ENCODE measurements at places on chromosomes 5 and 9. TPM values are rescaled to one million over a fixed set of nuclear protein-coding genes. Genes with fewer than 3 reads are reported as not detected.

The FIBCD1 gene
- total RNA-seq, result 1.8 TPM

GRCh38 chr5:135724617-135725016 lies 109.8 kb upstream of the SLC25A48 start:
- no peaks in the 10 kb centered on the region for H3K36me3 ChIP-seq
- no peak overlapping the region for H3K4me3 ChIP-seq
- peaks cover 40% of the 10 kb centered on the region for H3K4me1 ChIP-seq
- peak overlapping the region; percentile 6 for H3K27ac ChIP-seq
- DNase-seq, result no peak
- H3K27me3 ChIP-seq, result no peaks in the 10 kb centered on the region

The BNC2 gene
- 45.1 TPM for total RNA-seq

The PCDHA12 gene
- total RNA-seq, result 22.8 TPM

DNA sequence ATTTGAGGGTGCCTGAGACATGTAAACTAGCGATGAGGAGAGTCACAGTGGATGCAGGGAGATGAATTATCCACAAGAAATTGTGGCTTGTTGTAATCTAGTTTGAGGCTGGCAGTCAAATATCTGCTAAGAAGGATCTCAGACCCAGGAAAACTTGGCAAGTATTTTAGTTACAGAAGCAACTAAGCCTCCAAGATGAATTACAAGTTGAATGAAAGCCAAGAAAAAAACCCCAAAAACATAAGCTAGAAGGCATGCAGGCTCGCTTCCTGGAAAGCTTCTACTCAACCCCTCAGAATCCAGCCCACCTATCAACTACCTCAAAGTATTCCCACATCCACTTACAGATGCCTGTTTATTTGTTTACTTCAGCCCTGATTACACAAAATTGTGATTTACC lies 696.9 kb downstream of the MAT2B start:
- no peaks in the 10 kb centered on the region for H3K36me3 ChIP-seq
- H3K27me3 ChIP-seq, result no peaks in the 10 kb centered on the region

The CYLC2 gene
- not detected for total RNA-seq

DNA sequence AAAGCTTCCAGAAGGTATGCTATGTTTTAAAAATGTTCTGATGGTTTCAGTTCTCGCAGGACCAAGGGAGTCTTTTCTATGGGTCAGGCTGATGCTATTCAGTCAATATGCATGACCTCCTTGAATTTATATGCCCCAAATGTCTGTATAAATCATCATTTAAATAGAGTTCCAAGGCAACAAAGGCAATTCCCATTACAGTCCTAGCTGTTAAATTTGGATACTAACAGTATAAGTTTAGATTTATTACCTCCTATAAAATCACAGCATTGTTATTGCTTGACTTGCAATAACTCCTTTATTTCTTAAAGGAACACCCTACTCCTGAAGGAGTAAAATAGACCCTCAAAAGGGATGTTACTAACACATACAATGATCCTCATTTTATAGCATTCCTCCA lies 387.7 kb upstream of the CHD1 start:
- no peak overlapping the region for H3K4me3 ChIP-seq
- H3K27me3 ChIP-seq, result peaks cover 6% of the 10 kb centered on the region
- no peaks in the 10 kb centered on the region for H3K36me3 ChIP-seq
- H3K4me1 ChIP-seq, result peaks cover 2% of the 10 kb centered on the region
- DNase-seq, result no peak
- H3K27ac ChIP-seq, result no peak overlapping the region

GRCh38 chr9:80707120-80707519 lies 982.2 kb downstream of the TLE1 start:
- no peak overlapping the region for H3K27ac ChIP-seq
- peaks cover 6% of the 10 kb centered on the region for H3K36me3 ChIP-seq
- no peak for DNase-seq
- no peaks in the 10 kb centered on the region for H3K27me3 ChIP-seq
- no peak overlapping the region for H3K4me3 ChIP-seq
- H3K4me1 ChIP-seq, result no peaks in the 10 kb centered on the region

DNA sequence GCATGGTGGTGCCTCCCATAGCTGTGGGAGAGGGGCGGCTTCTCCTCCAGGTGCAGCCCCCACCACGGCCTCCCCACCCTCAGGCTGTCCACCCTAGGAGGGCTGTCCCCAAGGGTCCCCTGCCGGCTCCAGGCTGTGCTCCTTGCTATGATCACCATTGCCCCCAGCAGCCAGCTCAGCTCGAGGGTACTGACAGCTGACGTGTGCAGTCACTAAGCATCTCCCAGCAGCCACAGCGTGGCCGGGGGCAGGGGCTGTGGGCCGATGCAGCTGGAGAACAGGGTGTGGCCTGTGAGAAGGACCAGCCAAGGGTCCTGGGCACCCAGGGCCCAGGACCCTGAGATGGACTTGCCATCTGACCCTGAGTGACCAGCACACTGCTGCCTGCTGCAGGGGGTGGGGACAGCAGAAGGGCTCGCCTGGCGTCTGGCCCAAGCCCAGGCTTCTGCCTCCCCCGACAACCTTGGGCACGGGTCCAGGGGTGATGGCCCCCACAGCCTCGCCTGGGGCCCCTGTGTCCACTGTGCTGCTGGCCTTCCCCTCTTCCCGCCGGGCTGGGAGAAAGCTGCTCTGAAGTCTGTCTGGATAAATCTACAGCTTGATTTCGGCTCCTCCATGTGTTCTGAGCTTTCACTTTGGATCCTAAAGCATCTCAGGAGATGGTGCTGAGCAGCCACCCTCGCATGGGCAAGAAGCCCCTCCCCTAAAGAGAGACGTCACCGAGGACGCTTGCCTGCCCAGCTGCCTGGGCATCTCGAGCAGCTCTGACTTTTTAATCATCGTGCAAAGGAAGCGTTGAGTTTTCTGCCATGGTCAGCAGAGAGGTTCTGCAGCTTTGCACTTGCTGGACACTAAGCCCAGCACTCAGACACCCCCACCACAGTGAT lies 5.5 kb downstream of the KCNT1 start:
- no peak overlapping the region for H3K27ac ChIP-seq
- no peak for DNase-seq
- peaks cover 68% of the 10 kb centered on the region for H3K27me3 ChIP-seq
- H3K4me3 ChIP-seq, result no peak overlapping the region
- H3K4me1 ChIP-seq, result peaks cover 1% of the 10 kb centered on the region

DNA sequence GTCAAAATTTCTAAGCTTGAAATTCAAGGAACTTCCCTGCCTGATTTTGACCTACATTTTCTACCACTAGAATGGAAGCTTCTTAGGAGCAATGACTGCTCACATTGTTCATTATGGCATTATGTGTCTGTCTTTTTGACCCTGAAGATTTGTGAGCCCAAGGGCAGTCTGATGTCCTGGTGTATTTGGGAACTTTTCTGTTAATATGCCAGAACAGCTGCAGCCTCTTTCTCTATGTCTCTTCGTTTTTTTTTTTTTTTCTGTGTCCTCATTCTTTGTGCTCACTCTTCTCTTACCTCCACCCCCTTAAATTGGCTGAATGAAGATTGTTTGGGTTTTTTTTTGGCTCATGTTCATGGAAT lies 34.8 kb upstream of the TMC1 start:
- no peak for DNase-seq
- no peak overlapping the region for H3K4me3 ChIP-seq
- no peaks in the 10 kb centered on the region for H3K27me3 ChIP-seq
- H3K27ac ChIP-seq, result no peak overlapping the region
- no peaks in the 10 kb centered on the region for H3K36me3 ChIP-seq

The VAV2 gene
- 62.1 TPM for total RNA-seq

- no peak for DNase-seq
- no peak overlapping the region for H3K27ac ChIP-seq
- peaks cover 5% of the 10 kb centered on the region for H3K27me3 ChIP-seq
- no peaks in the 10 kb centered on the region for H3K4me1 ChIP-seq
- no peak overlapping the region for H3K4me3 ChIP-seq
These were observed 248.3 kb downstream of the GADD45G start for GRCh38 chr9:89853161-89853560.

- H3K27ac ChIP-seq, result no peak overlapping the region
- no peaks in the 10 kb centered on the region for H3K27me3 ChIP-seq
- DNase-seq, result no peak
- H3K36me3 ChIP-seq, result peaks cover 6% of the 10 kb centered on the region
These were observed 87.2 kb upstream of the DMRT1 start for GRCh38 chr9:754150-754931.

DNA sequence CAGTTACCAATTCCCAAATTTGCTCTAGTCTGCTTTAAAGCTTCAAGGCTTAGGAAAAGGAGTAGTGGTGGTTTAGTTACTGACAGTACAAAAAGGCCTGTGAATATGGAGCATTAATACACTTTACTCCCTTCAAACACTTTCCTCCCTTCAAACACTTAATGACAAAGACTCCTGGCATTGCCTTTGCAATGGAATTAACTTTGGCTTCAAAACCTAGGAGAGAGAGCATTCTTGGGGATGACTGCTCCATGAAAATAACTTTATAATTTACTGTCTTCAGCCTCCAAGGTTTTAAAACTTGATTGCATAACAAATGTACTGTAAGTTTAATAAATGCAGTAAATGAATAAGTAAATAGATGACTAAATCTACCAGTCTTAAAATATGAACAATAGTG lies 185.6 kb downstream of the TRPM3 start:
- no peaks in the 10 kb centered on the region for H3K4me1 ChIP-seq
- no peaks in the 10 kb centered on the region for H3K36me3 ChIP-seq
- H3K27me3 ChIP-seq, result peaks cover under 1% of the 10 kb centered on the region
- no peak for DNase-seq
- H3K4me3 ChIP-seq, result no peak overlapping the region

The CNOT6 gene
- total RNA-seq, result 54.4 TPM

GRCh38 chr9:116465576-116466270 lies 221.4 kb upstream of the TRIM32 start:
- H3K4me1 ChIP-seq, result peaks cover 29% of the 10 kb centered on the region
- H3K27ac ChIP-seq, result no peak overlapping the region
- no peak for DNase-seq

DNA sequence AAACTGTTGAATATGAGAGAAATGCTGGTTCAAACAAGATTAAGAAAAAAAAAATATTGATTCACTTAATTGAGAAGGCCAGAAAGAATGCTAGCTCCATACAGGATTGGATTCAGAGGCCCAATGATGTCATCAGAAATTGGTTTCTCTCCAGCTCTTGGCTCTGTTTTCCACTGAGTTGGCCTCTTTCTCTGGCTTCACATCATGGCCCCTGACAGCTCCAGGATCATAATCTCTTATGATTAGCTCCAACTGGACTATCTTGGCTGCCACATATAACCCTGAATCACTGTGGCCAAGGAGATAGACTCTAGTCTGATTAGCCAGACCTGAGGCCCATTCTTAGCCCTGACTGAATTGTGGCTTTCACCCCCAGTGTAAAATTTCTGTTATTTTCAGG lies 244.7 kb upstream of the GRAMD2B start:
- no peak overlapping the region for H3K27ac ChIP-seq
- DNase-seq, result no peak
- peaks cover 4% of the 10 kb centered on the region for H3K36me3 ChIP-seq
- no peaks in the 10 kb centered on the region for H3K4me1 ChIP-seq

GRCh38 chr5:160702311-160702803 lies 149.7 kb downstream of the ATP10B start:
- DNase-seq, result no peak
- H3K36me3 ChIP-seq, result no peaks in the 10 kb centered on the region
- H3K4me3 ChIP-seq, result no peak overlapping the region
- H3K27me3 ChIP-seq, result no peaks in the 10 kb centered on the region
- no peak overlapping the region for H3K27ac ChIP-seq

- DNase-seq, result no peak
- no peaks in the 10 kb centered on the region for H3K36me3 ChIP-seq
- H3K4me3 ChIP-seq, result no peak overlapping the region
- H3K27ac ChIP-seq, result no peak overlapping the region
- peaks cover 9% of the 10 kb centered on the region for H3K4me1 ChIP-seq
These were observed 6.7 kb upstream of the PDE6A start for GRCh38 chr5:149951138-149951749.

DNA sequence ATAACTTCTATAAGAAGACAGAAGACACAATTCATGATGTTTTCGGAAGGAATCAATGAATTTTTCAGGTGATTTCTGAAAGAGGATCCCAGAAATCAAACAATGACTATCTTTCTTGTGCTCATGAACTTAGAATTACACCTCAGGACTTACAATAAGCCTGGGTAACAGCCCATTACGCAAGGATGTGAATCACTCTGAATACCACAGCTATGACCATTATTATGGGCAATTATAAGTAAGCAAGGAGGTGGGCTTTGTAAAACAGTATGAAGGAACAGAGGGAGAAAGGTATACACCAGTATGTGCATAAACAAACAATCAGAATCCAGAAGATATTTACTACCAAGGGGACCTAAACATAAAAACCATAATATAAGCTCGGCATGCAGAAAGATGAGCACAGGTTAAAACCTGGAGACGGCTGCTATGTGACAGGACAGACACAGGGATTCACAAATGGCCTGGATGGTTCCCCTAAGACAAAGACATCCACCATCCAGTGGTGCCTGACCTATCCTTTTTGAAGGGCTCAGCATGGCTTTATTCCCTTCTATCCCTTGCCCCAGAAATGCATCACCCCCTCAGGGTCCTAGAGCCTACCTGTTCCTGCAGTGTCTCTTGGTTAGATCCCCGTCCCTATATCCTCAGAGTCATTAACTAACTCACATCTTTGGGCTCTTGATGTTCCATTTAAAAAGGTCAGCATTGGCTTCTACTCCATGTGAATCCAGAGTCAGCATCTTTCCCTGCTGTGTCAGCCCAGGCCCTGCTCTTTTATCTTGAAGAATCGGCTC lies 21.8 kb upstream of the PPP2CA start:
- H3K27ac ChIP-seq, result peak overlapping the region; percentile 82
- no peak overlapping the region for H3K4me3 ChIP-seq
- no peaks in the 10 kb centered on the region for H3K27me3 ChIP-seq
- no peak for DNase-seq

GRCh38 chr9:14331120-14331519 lies 17.2 kb upstream of the NFIB start:
- peaks cover 12% of the 10 kb centered on the region for H3K4me1 ChIP-seq
- no peaks in the 10 kb centered on the region for H3K36me3 ChIP-seq
- no peak overlapping the region for H3K4me3 ChIP-seq
- DNase-seq, result no peak

DNA sequence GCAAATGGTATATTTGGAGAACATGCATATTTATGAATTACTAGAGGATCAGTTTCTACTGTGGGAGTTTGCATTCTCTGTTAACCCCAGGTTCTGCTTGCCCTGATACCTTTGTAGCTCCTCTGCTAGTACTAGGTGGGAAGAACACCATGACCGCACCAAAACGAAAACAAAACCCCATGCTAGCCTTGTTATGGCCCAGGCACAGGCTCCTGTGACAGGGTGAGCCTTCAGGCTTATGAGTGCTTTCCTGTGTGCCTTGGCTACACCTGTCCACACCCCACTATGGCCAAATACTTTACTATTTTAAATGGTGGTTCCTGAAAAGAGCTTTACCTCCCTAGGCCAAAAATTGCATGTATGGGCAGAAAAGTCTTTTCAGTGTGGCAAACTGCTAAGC lies 94.8 kb downstream of the PPIC start:
- no peaks in the 10 kb centered on the region for H3K27me3 ChIP-seq
- DNase-seq, result no peak
- peaks cover 21% of the 10 kb centered on the region for H3K36me3 ChIP-seq
- no peak overlapping the region for H3K4me3 ChIP-seq

- no peaks in the 10 kb centered on the region for H3K36me3 ChIP-seq
- DNase-seq, result no peak
- H3K27me3 ChIP-seq, result peaks cover 20% of the 10 kb centered on the region
- H3K4me3 ChIP-seq, result no peak overlapping the region
These were observed 34.1 kb upstream of the TRMT10B start for GRCh38 chr9:37719526-37719925.

- H3K36me3 ChIP-seq, result no peaks in the 10 kb centered on the region
- peaks cover 6% of the 10 kb centered on the region for H3K27me3 ChIP-seq
- no peak for DNase-seq
- H3K4me3 ChIP-seq, result no peak overlapping the region
- no peak overlapping the region for H3K27ac ChIP-seq
These were observed 15.7 kb upstream of the GSN start for GRCh38 chr9:121252104-121252851.

GRCh38 chr9:33718987-33719386 lies 76.4 kb upstream of the PRSS3 start:
- no peak overlapping the region for H3K4me3 ChIP-seq
- no peak overlapping the region for H3K27ac ChIP-seq
- DNase-seq, result no peak
- H3K4me1 ChIP-seq, result no peaks in the 10 kb centered on the region
- H3K36me3 ChIP-seq, result no peaks in the 10 kb centered on the region
